ENCODE measurements at places on chromosomes 1 and 21. TPM values are rescaled to one million over a fixed set of nuclear protein-coding genes. Genes with fewer than 3 reads are reported as not detected.

Gene DISC1
- 0.27 TPM for total RNA-seq

Gene NBPF4
- total RNA-seq, result 0.05 TPM

Gene S100A14
- 0.67 TPM for total RNA-seq

Gene SLC44A5
- 0.03 TPM for total RNA-seq

Gene ELOVL1
- total RNA-seq, result 151 TPM

Gene GIPC2
- total RNA-seq, result not detected

Gene GNL2
- 49.7 TPM for total RNA-seq

Gene HES3
- not detected for total RNA-seq

Data from A549 treated with GW870086 at 1 μM for 4 hours (cell line).